ENCODE measurements at places on chromosomes 3 and 15.

DNA sequence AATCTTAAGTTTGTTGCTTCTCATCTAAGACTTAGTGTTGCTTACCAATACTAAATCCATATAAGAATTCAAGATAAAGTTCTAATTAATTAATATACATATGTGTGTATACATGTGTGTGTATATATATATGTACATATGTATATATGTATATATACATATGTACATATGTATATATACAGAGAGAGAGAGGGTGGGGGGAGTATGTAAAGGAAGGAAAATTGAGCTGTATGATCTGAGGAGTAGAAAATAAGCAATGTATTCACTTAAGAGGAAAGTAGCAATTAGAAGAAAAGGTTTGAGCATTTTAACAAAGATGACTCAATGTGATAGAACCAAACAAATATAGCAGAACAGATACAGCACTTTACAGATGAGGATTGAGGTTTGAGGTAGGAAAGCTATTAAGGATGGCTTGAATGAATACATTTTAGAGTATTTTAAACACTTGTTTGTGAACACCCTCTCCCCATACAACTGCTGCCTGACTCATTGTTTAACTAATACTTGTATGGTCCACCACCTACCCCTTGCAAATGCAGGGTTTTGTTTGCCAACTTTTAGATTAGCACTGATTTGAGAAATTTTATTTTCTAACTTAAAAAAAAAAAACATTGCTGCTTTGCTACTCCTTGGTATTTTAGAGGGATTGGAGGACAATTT lies 681.1 kb upstream of the CADM2 start:
- no peak for DNase-seq

- DNase-seq = no peak
These were observed 40.7 kb downstream of the TMEM212 start for GRCh38 chr3:171883893-171884279.

- DNase-seq = no peak
These were observed 551.3 kb downstream of the NSUN3 start for GRCh38 chr3:94614192-94614591.

- DNase-seq = no peak
These were observed 24.4 kb downstream of the ISG20 start for GRCh38 chr15:88663141-88663621.

- no peak for DNase-seq
These were observed 320.0 kb upstream of the RARB start for GRCh38 chr3:25107918-25108617.

DNA sequence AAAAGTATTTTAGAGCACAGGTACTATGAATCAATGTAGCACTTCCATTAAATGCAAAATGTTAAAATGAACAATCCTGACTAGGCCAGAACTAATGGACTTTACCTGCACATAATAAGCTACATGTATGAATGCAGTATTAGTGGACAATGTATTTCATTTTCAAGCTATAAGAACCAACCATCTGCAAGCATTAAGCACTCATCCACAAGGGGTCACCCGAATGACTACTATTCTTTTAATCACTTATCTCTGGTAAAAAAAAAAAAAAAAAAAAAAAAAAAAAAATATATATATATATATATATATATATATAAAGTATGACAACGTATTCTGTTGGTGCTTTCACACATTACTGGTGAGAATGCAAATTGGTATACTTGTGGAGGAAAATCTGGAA lies 7.2 kb downstream of the HERC1 start:
- peak; percentile 51 for DNase-seq

DNA sequence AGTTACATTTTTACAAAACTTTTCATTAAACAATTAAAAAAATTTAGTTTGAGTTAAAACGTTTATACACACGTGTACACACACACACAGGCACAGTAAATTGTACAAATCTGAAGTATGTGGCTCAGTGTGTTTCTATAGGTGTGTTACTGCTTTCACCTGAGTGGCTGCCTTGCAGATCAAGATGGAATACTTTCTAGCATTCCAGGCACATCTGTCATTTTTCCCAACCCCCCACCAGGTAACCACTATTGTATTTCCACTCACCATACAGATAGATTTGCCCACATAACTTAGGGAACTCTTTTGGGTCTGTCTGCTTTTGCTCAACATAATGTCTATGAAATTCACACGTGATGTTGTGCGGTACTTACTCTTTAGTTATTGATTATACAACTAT lies 141.1 kb downstream of the PTPRG start:
- DNase-seq = no peak

DNA sequence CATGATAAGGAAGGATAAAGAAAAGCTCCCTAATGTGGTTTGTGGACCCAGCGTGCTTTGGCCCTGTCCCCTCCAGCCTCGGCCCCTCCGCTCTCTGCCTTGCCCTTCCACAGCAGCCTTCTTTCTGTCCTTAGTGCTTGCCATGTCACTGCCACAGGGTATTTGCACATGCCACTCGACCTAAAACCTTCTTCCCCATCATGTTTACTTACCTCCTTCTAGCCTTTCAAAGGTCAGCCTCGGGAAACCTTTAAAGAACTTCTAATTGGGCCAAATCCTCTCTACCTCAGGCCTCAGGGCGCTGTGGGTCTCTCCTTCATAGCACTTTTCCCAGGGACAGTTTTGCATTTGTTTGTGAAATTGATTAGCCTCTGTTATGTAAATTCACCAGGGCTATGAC lies 73.0 kb downstream of the SCN11A start:
- no peak for DNase-seq

DNA sequence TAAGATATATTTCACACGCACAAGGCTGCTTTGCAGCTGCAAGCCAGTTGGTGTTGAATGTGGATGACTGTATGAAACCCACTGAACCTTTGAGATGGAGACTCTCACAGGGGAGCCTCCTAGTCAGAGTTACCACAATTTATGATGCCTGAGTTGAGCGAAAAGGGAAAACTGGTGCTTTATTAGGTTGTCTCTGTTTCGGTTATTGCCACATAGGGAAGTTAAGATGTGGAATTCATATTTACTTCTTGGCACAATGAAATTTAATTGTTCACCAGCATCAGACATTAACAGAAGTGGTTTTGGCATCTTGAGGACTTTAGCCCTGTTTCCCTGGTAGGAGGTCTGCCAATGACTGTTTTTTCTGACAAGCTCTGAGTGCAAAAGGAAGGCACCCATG lies 358.2 kb downstream of the SQOR start:
- DNase-seq = no peak

Measured in CD4-positive, alpha-beta T cell treated with Interleukin-12 subunit alpha and Interleukin-12 subunit beta, for 1 hour (primary cell).